MV-4-11 (cell line): ENCODE measurements at places on chromosomes 1 and 21.
A peak's percentile ranks its signal among the peaks of the same experiment; 100 is the strongest.

- DNase-seq: no peak
Observed at GRCh38 chr1:161179698-161180097, 2.4 kb upstream of the B4GALT3 start.

- DNase-seq: no peak
Observed at GRCh38 chr1:35111106-35111505, 31.9 kb downstream of the ZMYM1 start.

DNA sequence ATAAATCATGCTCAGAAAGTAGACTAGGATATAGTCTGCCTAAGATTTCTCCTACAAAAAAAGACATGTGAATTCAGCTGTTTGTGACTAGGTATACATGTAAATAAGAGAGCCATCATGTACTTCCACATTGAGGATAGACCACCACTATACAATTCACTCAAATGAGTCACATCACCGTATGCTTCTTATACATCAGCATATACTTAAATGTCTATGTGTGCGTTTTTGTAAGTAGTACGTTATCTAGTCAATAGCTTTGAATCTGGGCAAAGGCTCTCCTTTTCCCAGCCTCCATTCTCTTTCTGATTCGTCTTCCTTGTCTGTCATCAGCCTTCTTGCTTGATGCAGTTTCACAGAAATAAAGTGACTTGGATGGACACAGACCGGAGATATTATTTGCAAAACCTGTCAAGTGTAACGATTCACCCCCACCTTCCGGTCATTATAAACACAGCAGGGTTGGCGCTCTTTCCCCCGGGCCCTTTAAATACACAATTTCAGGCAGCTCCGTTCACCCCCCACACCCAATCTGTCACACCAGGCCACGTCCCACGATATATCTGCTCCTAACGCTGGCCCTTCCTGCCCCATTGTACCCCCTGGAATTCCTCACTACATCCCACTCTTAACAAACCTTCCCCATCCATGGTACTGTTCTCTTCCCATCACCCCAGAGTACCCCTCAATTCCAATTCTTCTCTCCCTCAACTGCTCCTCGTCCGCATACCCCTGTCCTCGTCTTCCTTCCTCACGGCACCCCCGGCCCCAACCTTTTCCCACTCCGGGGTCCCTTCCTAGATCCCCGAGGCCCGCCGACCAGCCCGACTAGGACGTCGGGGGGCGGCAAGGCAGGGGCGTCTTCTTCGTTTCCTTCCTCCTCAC is 636 bp downstream of the VAMP4 start:
- peak; percentile 33 for DNase-seq

- DNase-seq: peak; percentile 4
Observed at GRCh38 chr1:158496374-158496773, 24.4 kb downstream of the OR10R2 start.

DNA sequence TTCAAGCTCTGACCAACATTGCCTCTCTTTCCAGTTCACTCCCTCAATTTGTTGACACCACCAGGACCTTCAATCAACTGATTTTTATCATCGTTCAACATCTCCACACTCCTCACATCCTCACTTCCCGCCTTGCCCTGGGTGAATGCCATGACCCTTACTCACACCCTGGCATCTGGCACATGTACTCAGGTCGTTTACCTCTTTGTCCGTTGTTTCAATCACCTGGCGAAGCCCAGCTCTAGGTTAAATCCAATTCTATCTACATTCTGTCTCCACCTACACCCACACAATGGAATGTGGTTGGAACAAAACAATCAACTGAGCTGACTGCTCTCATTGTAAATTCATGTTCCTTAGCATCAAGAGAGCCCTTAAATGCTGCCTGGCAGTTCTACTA is 24.2 kb upstream of the TBX15 start:
- no peak for DNase-seq
